Muscle of leg (tissue), 16 donors: ENCODE measurements at places on chromosomes 1 and 21. TPM values are rescaled to one million over a fixed set of nuclear protein-coding genes. Genes with fewer than 3 reads are reported as not detected.
A peak's percentile ranks its signal among the peaks of the same experiment; 100 is the strongest.

Gene RAB3B
- 0.18 TPM for total RNA-seq

Gene PSMD4
- 183 TPM for total RNA-seq

Gene TMEM125
- total RNA-seq: not detected

Gene KRTAP21-2
- total RNA-seq: not detected

GRCh38 chr1:8003438-8004112 is 22.5 kb downstream of the ERRFI1 start:
- DNase-seq: no peak

DNA sequence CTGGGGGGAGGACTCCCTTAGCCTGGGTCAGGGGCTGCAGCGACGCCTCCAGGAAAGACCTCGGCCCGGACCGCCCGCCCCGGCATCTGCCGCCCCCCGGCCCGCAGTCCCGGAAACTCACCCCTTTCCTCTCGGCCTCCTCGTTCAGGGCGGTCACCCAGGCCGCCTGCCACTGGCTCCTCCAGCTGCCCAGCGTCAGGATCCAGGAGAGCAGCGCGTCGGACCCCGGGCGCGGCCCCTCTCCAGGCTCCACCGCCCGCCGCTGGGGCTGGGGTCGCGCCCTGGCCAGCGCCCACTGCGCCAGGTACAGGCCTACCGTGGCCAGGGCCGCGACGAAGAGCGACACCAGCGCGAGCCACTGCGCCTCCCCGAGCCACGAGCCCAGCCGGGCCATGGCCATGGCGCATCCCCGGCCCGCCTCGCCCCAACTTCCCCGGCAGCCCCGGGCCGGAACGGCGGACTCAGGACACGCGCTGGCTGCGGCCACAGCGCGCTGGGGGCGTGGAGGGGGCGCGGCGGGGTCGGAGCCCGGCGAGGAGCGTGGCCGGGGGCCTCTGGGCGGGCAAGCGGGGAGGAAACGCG is 478 bp downstream of the C2CD2 start:
- DNase-seq: no peak

DNA sequence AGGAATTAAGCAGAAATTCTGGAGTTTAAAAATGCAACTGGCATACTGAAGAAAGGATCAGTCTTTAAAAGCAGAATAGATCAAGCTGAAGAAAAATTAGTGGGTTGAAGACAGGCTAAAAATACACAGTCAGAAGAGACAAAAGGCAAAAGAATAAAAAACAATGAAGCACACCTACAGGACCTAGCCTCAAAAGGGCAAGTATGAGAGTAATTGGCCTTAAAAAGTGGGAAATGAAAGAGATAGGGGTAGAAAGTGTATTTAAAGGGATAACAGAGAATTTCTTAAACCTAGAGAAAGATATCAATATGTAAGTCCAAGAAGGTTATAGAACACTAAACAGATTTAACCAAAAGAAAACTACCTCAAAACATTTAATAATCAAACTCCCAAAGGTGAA is 152.4 kb downstream of the GPATCH2 start:
- DNase-seq: no peak

GRCh38 chr1:16984717-16985116 is 4.3 kb upstream of the MFAP2 start:
- peak; percentile 81 for DNase-seq

- DNase-seq: no peak
These were observed 103.1 kb downstream of the TOMM20 start for GRCh38 chr1:235025422-235025984.

DNA sequence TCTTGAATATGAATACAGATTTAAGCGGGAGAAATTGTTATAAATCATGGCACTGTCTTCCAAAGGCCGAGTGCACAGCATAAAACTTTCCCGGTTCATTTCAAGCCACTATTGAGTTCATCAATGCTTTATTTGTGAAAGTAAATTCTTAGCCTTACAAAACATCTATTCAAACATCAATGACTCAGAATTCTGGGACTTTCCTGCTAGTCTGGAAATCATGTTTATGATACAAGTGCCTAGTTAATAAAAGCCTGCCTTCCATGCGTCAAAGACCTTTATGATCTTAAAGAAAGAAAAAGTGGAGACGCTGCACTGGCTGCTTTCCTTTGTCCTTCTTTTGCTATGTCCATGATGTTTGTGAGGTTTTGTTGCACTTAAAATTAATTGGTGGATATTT is 137.7 kb downstream of the SETD4 start:
- DNase-seq: no peak

- peak; percentile 14 for DNase-seq
These were observed 91.4 kb downstream of the LYPLAL1 start for GRCh38 chr1:219265026-219265515.
